Activated naive CD4-positive, alpha-beta T cell treated with anti-CD3 and anti-CD28 coated beads, Interleukin-2, amount 50 U/mL, for 72 hours (primary cell): ENCODE measurements at places on chromosomes 11 and 22.

GRCh38 chr11:17958446-17958845 lies 54.4 kb downstream of the SERGEF start:
- no peak for DNase-seq

DNA sequence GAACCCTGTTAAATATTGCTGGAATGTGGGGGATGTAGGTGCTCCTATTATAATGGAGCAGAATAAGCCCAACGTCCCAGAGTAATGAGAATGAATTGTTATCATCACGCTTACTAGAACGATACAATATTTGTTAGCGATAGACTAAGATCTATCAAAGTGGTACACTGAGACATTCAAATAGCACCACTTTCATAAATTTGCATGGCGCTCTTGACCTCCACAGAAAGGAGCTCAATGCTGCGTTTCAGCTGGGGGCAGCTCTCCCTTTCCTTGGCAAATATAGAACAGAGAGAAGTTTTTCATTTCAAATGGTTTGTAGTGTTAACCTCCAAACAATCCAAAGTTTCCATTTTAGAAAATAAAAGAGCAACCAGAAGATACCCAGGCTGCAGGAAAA lies 38.2 kb upstream of the BLID start:
- DNase-seq: no peak

GRCh38 chr22:36191106-36191836 lies 10.3 kb downstream of the APOL4 start:
- DNase-seq: no peak

GRCh38 chr11:47408598-47409439 lies 429 bp downstream of the SLC39A13 start:
- DNase-seq: no peak
